ENCODE measurements at places on chromosomes 2 and 18.

- DNase-seq: no peak
Measured at GRCh38 chr2:71725836-71726235, 272.5 kb downstream of the DYSF start.

DNA sequence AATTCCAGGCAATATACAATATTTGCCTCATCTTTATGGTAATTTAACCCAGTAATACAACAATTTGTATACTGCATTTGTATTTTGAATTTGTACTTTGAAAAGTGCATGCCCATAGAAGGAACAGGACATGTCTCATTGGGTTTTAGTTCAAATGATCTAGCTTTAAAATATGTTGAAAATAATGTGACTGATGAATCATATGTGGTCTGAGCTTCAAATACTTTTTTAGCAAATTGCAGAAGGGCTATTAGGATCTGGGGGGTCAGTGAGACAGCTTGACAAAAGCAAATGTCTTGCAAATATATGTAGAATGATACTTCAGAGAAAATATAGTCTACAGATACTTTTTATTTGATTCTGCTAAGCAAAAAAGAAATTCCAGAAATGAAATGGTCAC, 248.9 kb downstream of the DCC start:
- no peak for DNase-seq

DNA sequence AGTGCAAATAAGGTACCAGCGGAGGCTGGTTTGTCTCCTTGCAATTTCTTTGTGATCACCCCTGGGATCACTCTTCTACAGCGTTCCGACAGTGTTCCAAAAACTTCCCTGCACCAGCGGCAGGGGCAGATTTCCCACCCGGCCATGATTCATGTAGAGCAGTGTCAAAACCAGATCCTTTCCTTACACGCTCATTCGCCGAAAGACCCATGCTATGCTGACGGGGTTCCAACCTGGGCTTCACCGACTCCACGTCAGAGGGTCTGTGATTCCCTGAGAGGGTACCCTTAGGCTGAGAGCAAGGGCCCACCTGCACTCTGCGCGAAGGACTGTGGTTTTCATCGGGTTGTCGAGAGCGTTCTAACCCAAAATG, 423 bp upstream of the TTC27 start:
- DNase-seq: no peak

DNA sequence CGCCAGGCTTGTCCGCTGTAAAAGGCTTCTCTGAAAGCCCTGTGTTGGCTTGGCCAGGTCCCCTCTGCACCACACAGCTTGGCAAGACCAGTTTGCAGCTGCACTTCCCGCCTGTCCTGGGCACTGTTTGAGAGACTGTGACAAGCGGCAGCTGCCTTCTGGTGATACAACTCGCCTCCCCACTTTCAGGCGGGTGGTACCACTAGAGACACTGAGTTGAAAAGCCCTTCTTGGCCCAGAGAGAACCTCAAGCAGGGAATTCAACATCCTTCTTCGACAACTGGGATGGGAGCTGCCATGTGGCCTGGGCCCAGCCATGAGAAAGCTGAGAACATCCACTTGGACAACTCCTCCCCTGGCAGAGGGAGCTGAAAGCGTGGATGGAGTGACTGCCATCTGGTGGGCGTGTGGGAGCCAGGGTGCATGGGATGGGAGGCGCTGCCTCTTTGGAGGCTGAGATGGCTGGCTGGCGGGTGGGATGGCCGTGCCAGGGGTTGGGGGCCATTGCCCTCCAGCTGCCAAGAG, 125.5 kb upstream of the REV1 start:
- no peak for DNase-seq

- DNase-seq: no peak
Measured at GRCh38 chr2:130390460-130391057, 34.7 kb downstream of the PTPN18 start.

DNA sequence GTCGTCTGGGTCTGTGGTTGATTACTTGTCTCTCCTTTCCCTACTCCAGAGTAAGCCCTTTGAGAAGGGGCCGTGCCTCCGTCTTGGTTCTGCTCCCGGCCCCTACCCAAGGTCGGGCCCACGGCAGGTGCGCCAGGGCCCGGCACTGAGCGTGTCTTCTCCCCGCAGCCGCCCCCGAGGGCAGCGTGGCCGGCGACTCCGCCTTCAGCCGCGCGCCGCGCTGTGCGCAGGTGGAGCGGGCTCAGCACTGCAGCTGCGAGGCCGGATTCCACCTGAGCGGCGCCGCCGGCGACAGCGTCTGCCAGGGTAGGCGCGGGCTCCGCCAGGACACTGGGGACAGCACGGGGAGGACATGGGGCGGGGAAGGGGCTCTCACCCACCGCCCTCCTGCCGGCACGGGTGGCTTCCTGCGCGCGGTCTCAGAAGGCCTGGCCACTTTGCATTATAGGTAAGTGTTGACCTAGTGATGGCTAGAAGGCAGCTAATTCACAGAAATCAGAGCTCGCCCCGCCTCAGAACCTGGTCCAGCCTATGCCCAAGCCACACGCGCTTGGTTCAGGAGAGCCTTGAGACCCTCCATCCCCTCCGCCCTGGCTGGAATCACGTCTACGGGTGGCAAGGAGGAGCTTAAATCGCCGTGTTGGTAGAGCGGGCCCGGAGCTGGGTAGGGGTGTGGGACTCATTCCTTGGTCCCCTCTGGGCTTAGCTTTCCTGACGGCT, 43.5 kb downstream of the FBLN7 start:
- no peak for DNase-seq

GRCh38 chr2:48026865-48027264, 120.6 kb upstream of the FBXO11 start:
- DNase-seq: no peak

DNA sequence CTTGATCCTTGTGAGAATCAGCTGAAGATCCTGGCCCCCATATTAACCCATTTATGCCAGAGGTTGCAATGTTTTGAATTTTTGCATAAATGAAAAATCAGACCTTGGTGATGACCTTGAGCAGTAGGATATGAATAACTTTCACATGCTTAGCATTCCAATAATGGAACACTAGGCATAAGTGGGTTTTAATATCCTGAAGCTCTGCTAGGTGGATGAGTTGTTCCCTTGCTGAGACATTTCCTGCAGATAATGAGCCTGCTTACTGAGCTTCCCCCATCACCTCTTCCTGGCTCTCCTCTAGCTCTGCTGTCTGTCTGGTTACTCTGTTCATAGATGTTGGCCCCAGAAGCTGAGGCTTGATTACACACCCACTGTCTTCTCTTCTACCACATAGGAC, 25.5 kb upstream of the SEC11C start:
- no peak for DNase-seq

GRCh38 chr2:226971770-226972169, 135.9 kb downstream of the RHBDD1 start:
- DNase-seq: peak; percentile 39

DNA sequence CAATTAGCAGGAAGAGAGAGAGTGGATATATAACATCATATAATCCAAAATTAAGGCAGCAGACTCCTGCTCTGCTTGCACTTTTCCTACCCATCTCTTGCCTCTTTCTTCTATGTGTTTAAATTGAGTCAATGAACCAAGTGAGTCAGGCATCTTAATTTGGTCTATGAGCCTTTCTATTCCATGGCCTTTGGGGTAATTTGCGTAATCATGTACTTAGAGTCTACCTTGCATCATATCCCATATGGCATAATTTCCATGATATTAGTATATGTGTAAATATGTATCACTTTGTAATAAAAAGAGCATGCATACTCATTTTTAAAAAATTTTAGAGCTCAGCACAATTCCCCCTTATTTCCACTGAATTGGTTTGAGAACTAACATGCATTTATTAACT, 555.2 kb downstream of the STK39 start:
- no peak for DNase-seq

GRCh38 chr18:80106482-80107051, 2.5 kb upstream of the ADNP2 start:
- DNase-seq: no peak

- DNase-seq: no peak
Measured at GRCh38 chr18:74148543-74149070, 284 bp downstream of the TIMM21 start.

GRCh38 chr18:11245879-11246278, 96.5 kb upstream of the PIEZO2 start:
- no peak for DNase-seq

DNA sequence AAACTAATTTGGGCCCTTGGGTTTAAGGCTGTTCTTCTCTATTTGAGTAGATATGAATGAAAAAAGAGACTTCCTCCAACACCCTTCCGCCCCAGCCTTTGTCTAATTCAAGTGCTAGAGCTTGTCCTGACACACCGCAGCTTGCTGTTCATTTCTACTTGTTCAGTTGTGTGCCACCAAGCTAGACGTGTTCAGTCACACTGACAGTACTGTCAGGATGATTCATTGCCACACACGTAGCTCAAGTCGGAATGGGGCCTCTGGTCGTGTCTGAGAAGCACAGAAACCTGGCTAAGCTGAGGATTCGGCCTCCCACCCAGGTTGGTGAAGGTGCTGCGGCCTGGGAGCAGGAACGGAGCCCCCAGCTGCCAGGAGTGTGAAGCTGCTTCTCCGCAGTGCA, 45.6 kb upstream of the INHBB start:
- DNase-seq: no peak

- DNase-seq: no peak
Measured at GRCh38 chr2:42886921-42887320, 94.5 kb upstream of the HAAO start.

DNA sequence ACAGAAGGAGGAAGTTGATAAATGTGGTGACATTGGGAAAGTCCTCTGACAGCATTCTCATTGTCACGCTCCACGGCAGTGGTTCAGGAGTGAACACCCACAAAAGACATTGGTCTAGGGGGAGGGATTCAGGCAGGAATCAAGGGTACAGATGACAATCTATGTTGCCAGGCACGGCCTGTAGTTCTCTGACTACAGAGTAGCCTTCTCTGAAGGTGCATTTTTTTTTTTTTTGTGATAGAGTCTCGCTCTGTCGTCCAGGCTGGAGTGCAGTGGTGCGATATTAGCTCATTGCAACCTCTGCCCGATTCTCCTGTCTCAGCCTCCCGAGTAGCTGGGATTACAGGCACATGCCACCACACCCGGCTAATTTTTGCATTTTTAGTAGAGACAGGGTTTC, 7.4 kb upstream of the MOB1A start:
- peak; percentile 85 for DNase-seq

GRCh38 chr2:148259674-148260073, 238.8 kb downstream of the MBD5 start:
- no peak for DNase-seq

GRCh38 chr18:54952026-54952425, 7.2 kb downstream of the CCDC68 start:
- no peak for DNase-seq

DNA sequence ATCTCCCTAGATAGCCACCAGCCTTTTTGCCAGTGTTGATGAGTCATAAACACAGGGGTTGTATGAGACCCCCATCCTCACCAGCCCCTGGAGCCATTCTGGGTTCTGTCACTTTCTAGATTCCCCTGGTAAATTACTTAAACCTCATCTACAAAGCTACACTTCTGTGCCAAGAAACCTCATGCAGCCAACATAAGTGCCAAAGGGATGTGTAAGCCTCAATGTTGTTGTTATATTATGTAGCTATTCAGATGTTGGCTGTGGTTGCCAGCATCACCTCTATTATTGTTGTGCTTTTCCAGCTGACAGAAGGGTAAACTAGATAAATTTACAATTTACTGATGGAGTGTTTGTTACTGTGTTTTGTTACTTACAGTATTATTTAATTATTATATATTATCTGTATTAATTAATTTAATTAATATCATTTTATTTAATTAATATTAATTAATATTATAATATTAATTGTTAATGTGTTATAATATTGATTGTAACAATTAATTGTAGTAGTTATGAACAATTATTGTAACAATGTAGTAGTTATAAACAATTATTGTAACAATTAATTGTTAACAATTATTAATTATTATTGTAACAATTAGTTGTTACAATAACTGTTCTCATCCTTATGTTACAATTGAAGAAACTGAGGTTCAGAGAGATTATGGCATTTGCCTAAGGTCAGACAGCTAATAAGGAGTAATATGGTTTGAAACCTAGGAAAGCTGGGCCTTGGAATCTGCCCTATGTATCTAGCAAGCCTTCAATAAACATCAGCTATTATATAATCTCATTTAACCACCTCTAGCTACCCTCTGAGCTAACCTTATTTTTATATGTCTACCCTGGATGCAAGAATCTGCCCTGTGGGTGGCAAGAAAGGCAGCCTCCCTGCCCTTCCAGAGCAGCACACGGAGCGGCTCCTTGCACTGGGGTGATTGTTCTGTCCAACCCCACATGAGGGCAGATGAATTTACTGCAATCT, 36.1 kb downstream of the PSTPIP2 start:
- no peak for DNase-seq

- DNase-seq: no peak
Measured at GRCh38 chr2:175218551-175218950, 37.0 kb upstream of the ATP5MC3 start.

DNA sequence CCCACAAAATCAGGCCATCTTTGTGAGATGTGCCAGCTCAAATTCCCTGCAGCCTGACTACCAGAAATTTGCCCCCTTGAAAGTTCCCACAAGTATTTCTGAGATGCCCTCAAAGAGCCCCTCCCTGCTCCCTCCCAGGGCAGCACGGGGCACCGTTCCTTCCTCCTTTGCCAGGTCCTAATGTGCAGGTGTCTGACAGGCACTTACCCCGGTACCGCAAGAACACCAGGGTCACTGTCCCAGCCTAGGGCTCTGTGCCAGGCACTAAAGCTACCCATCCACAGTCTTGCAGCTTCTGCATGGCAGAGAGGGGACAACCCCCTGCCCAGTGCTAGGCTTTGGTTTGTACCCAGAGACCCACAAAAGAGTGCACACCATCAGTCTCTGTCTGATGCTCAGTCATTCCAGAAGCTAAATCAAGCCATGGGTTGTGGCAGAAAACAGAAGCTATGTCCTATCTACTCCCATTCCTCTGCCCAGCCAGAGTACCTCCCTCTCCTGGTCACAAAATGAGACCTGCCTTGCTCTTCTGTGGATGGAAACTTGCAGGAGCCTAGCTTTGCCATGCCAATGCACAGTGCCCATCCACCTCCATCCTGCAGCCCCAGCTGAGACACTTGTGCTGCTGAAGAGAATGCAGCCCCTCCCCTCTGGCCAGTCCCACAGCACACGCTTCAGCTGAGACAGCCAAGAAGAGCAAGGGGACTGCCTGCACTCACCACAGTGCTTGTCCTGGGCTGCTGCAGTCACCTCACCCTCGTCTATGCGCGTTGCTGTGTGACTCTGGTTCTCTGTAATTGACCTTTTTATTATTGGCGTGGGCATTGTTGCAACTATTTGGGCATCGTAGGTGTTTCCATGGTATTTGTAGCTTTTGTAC, 48.7 kb downstream of the INPP5D start:
- DNase-seq: no peak

GRCh38 chr2:144404586-144405314, 115.2 kb downstream of the ZEB2 start:
- DNase-seq: no peak

GRCh38 chr2:70116936-70117552, 29.8 kb downstream of the PCBP1 start:
- no peak for DNase-seq
